ENCODE measurements at places on chromosomes 3 and 15.

GRCh38 chr3:65048151-65048550 lies 360.4 kb upstream of the ADAMTS9 start:
- no peak for DNase-seq

DNA sequence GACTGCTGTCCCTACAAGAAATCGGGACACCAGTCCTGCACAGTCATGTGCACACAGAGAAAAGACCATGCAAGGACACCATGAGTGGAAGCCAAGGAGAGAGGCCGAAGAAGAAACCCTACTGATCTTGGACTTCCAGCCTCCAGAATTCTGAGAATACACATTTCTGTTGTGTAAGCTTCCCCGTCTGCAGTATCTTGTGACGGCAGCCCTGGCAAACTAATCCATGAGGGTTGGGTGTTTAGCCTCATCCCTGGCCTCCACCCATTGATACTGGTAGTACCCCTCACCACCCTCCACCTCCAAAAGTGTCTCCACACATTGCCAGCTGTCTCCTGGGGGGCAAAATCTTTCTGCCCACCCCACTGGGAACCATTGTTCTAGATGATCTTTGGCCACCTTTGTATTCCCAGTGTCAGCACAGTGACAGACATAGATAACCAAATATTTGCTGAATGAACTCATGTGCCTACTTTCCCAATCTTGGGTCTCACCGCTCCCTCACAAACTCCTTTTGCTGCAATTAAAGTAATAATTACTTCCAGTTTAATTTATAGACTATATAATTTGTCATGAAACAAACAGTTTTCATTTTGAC lies 83.8 kb downstream of the RAD18 start:
- DNase-seq = no peak

GRCh38 chr15:71496336-71496955 lies 313.9 kb upstream of the NR2E3 start:
- DNase-seq = no peak

GRCh38 chr3:90080988-90081387 lies 973.6 kb downstream of the EPHA3 start:
- DNase-seq = no peak
